Neuronal stem cell (in vitro differentiated cells): ENCODE measurements at places on chromosomes 6 and 20.

DNA sequence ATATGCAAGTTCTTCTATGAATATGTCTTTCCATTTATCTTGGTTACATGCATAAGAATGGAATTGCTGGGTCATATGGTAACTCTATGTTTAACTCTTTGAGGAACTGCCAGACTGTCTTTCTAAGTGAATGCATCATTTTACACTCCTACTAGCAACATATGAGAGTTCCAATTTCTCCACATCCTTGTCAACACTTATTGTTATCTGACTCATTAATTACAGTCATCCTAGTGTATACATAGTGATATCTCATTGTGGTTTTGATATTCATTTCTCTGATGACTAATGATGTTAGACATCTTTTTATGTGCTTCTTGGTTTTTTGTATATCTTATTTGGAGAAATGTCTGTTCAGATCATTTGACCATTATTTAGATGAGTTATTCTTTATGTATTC, 96.7 kb upstream of the LAMP5 start:
- DNase-seq, result no peak

- DNase-seq, result no peak
These were observed 20.4 kb upstream of the ZNF318 start for GRCh38 chr6:43389730-43390295.

GRCh38 chr6:146892283-146892612, 293.5 kb downstream of the ADGB start:
- DNase-seq, result no peak

DNA sequence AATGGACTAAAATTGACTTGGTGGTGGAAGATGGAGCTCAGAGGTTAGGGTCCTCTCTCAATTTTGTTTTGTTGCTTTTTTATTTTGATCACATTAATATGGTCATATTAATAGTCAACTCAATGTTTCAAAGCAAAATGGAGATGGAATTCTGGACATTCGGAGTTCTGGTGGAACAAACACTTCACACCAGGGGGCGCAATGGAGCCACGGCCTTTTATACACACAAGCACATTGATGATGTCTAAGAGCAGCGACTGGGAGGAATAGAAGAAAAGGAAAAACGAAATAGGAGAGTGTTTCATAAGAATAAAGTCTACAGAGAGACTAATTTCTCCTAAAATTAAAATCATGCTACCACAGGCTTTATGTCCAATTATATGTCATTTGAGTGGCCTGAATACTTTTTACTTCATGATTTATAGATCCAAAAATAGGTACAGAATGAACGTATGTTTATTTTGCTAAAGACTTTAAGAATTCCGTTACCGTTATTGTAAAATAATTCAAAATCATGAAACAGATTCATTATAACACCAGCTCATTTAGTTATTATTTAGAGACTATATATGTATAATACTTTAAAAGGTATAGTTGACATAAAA, 197.6 kb upstream of the SASH1 start:
- DNase-seq, result peak; percentile 72

- DNase-seq, result no peak
These were observed 96.2 kb upstream of the MAP7 start for GRCh38 chr6:136646377-136646776.

GRCh38 chr6:33790379-33790778, 1.4 kb upstream of the LEMD2 start:
- no peak for DNase-seq

DNA sequence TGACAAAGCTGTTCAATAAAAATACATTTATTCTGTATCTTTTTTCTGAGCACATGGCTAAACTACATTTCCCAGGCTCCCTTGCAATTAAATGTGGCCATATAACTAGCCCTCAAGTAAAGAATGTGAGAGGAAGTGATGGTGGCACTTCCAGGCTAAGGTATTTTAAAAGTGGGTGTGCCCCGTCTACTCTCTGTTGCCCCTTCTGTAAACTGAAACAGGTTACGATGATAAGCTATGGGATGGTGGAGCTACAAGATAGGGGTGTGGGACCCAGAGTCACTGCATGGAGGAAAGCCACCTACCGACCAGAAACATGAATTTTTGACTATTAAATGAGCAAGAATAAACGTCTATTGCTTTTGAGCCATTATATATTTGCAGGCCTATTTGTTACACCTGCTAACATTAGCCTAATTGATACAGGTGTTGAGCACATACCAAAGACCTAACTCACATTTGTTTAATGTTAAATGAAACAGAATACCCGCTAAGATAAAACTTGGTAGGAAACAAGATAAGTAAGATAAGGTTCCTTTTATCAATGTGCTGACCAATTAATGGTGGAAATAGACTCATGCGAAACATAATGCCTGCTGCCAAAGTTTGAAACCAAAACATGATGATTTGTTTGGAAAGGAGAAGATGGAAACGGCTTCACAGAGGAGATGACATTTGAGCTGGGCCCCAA, 3.1 kb downstream of the FYN start:
- no peak for DNase-seq

DNA sequence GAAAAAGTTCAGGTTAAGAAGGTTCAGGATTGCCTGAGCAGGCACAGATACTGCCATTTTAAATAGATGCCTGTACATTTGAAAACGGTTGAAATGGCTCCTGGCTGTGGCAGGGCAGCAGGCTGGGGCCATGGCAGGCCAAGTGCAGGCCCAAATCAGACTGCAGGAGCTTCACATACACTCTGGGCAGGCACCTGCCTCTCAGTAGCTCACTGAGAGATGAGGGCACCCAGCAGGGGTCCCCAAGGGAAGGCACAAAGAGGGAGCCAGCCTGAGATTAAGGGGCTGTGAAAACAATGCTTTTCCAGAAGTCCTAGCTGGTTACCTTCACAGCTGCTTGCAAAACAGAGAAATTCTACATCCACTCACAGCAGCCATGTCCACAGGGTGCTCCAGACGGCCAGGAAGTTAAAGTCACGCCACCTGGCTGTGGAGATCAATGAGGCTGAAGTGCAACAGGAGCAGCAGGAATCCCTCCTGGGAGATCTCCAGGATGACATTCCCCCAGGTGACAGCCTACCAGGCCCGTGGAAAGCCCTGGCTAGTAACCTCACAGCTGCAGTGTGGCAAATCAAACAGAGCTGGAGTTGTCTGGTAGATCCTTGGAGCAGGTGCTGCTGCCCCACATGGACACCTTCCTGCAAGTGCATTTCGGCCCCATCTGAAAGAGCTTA, 6.2 kb upstream of the RAET1E start:
- DNase-seq, result no peak
